ENCODE measurements at places on chromosomes 3 and 15.

DNA sequence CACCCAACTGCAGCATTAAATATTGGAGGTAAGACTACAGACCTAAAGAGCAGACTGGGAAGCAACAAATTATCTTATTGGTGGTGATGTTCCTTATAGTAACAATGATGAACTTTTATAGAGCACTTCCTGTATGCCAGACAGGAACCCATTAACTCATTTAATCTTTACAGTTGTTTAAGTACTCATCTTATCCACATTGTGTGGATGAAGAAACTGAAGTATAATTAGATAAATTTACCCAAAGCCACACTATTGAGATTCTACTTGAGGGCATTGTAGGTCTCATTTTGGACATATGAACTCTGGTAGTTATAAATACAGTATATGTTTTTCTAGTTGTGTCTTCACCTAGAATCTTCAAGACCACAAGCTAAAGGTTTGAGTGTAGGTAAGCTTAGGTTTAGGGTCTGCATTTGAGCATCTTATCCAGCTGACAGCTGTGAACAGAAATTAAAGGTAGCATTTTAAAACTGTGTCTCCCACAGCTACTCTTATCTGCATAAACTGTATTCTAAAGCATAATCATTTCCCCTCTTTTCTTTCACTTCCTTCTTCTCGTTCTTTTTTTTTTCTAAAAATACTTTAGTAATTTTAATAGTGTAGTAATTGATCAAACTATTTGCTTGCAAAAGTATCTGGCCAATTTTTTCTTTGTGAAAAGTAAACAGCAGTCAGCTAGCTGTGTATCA is 138.2 kb downstream of the UBE2E2 start:
- DNase-seq: no peak

DNA sequence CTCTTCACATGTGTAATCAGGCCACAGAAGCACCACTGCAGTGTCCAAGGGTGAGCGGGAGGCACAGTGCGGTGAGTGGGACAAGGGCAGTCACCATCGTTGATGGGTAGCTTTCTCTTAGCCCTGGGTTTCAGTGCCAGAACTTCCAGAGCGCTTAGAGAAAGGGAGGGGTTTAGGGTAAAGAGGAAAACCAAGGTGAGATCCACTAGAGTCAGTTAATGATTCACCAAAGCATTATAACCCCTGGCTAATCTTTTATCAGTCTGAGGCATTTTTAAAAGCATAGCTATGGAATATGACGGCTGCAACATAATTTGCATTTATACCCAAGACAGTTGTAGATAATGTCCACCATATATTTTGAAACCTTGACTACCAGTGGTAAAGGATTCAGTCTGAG is 94.8 kb downstream of the SHQ1 start:
- no peak for DNase-seq

- no peak for DNase-seq
These were observed 2.8 kb downstream of the RPS17 start for GRCh38 chr15:82537351-82537908.

GRCh38 chr3:103127737-103128136 is 692.9 kb downstream of the ZPLD1 start:
- no peak for DNase-seq

DNA sequence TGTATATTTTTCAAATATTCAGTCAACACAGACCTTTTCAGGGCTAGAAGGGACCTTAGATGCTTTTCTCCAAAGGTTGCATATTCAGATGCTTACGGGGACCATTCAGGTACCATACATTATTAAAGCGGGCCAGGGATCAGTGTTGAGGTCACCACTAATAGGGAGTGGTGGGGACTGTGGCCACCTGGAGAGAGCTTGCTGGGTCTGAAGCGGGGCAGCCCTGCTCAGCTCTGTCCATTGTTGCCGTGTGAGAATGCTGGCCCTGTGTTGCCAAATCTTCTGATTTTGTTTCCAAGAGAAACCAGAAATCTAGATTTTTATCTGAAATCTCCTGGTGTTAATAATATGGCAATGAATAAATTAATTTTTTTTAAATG is 23.7 kb downstream of the ABHD2 start:
- no peak for DNase-seq

DNA sequence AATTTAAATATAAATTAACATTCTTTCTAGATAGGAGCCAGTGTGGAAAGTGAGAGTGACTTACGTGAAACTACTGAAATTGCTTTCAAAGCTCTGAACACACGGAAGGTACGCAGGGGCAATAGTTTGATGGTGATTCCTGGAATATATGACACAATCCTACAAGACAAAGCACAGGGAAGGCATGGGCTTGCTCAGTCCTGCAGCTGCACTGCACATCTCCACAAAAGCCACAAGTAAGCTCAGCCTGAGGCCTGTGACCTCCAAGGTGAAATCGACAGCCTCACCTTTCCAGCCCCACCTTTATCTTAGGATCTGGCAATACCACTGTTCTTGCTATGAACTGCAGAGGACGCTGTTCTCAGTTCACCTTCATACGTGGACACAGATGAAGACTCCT is 109.3 kb upstream of the SCN10A start:
- DNase-seq: no peak

GRCh38 chr3:152930516-152930915 is 95.6 kb downstream of the P2RY1 start:
- no peak for DNase-seq

DNA sequence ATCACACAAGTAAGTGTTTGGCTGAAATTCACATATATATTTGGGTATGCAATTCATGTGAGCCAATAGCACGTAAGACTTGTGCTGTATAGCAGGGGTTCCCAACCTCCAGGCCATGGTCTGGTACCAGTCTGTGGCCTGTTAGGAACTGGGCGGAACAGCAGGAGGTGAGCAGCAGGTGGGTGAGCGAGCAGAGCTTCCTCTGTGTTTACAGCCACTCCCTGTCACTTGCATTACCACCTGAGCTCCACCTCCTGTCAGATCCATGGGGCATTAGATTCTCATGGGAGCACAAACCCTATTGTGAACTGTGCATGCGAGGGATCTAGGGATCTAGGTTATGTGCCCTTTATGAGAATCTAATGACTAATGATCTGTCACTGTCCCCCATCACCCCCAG is 59.7 kb downstream of the MAP3K13 start:
- DNase-seq: no peak

- DNase-seq: no peak
These were observed 10.9 kb downstream of the TTLL3 start for GRCh38 chr3:9820946-9821345.

DNA sequence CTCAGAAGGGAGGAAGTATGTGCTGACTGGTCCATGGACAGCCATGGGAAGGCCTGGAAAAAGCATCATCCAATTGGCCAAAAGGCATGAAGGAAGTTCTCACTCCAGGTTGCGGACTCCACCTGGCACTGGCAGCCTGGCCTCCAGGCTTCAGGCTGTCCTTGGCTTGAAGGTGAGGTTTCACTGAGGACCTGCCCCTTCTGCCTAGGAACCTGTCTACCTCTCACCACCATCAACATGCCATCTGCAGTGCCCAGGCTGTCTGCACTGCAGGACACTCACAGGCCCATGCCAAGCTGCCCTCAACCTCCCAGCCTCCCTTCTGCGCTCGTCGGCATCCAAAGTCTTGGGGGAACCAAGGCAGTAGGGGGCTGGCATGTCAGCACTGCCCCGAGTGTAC is 51.1 kb downstream of the CEP70 start:
- DNase-seq: no peak

DNA sequence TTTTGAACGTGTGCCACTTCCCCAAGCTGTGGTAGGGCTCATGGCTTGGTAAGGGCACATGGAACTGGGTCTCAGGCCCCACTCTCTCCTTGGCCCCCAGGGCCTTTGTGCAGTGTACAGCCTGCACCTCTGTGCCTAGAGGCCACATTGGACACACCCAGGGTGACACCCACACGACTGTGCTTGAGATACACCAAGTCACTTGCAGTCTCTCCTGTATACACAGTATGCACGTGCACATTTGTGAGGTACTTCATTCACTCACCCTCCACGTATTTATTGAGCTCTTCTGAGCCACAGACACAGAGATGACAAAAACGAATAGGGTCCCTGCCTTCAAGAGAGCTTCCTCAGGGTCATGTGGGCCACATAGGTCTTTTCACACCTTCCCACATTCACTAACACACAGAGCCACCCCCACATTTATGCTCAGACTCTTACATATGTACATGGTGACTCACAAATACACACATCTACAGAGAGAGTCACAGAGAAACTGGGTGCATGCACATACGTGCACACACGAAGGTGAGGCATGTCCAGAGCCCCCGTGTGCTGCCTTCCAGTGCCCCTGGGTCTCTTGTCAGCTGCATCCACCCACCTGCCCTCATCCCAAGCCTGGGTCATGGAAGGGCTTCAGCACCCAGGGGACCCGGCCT is 9.8 kb upstream of the TMEM115 start:
- DNase-seq: no peak

- DNase-seq: no peak
These were observed 5.5 kb upstream of the CD200 start for GRCh38 chr3:112327371-112327951.

DNA sequence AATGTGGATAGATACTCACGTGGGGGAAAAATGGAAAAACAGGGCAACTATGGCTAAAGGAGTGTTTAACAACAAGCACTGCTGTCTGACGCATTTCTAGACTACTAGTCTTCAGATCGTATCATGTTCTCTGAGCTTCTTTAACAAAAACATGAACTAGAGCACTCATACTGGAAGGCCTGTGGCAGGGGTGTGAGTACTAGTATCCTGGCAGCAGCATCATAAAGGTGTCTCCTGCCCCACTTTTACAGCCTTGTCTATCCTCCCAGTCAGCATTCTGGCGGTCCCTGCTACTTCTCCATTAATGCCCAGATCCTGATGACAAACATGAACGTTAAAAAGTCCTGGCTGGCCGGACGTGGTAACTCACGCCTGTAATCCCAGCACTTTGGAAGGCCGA is 4.0 kb downstream of the FMN1 start:
- DNase-seq: no peak

- DNase-seq: no peak
These were observed 81.8 kb downstream of the ALCAM start for GRCh38 chr3:105448338-105448982.

- no peak for DNase-seq
These were observed 118.7 kb upstream of the UMPS start for GRCh38 chr3:124611520-124611919.

GRCh38 chr3:50358355-50358910 is 888 bp downstream of the TMEM115 start:
- DNase-seq: no peak

- DNase-seq: no peak
These were observed 55.7 kb downstream of the TNIK start for GRCh38 chr3:171404376-171404967.

- no peak for DNase-seq
These were observed 19.4 kb upstream of the PRR20G start for GRCh38 chr3:127307112-127307835.

DNA sequence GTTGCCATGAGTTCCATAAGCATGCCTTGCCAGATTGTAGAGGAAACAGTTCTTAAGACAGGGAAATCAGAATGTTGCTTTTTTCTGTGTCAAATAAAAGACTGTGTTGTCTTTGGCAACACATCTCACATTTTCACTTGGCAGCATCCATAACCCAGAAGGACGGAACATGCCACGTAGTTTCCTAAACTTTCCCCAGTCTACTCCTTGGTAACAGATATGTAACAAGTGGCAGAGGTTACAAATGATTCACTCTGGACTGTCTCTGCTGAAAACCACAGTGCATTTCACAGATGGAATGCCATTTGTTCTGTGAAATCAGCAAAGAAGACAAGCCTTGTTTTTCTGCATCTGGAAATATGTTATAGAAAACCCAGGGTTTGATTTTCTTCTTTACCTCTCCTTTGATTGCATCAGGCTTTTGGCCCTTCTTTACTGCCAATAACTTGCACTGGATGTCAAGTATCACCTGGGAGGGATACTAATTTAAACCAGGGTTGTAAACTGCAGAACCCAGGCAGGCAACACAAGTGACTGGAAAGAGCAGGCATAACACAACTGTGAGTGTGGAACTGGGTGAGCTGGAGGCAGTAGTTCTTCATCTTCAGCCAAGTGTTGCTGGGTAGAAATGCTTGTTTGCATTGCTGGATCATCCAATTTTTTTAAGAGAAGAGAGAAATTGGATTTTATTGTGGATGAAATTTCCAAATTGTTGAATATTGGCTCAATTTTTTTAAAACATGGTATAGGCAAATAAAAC is 124.4 kb upstream of the FOXB1 start:
- DNase-seq: no peak

DNA sequence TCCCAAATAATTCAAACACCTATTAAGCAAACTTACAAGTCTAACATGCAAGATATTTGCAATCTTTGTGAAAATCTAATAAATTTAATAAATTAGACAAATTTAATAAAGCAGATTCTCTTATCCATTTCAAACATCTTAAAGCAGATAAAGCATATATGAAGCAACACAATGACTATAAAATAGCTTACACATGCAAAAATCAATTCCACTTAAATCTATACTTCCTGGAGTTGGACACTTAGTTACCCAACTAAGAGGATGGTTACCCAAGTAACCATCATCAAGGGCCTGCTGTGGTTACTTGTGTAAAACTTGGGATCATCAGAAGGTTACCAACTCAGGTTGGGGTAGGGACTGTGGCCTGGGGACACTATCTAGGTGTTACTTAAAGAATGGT is 206.8 kb downstream of the CD47 start:
- no peak for DNase-seq

All from bone marrow (tissue), 2 donors.